ENCODE measurements at places on chromosomes 2 and 18. TPM values are rescaled to one million over a fixed set of nuclear protein-coding genes. Genes with fewer than 3 reads are reported as not detected.

SLC4A5 gene
- 0.82 TPM for total RNA-seq

DGUOK gene
- 29.4 TPM for total RNA-seq

SPC25 gene
- not detected for total RNA-seq

DNA sequence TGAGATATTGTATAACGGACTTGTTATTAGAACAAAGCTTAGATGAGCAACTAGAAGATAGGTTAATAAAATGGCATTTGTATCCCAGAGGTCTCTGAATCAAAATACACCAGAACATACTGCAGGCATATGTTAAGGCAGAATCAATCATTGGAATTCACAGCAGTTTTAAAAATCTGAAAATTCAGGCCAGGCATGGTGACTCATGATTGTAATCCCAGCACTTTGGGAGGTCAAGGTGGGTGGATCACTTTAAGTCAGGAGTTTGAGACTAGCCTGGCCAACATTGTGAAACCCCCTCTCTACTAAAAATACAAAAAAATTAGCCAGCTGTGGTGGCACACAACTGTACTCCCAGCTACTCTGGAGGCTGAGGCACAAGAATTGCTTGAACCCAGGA, 405.2 kb downstream of the ZEB2 start:
- no peak for DNase-seq

DNA sequence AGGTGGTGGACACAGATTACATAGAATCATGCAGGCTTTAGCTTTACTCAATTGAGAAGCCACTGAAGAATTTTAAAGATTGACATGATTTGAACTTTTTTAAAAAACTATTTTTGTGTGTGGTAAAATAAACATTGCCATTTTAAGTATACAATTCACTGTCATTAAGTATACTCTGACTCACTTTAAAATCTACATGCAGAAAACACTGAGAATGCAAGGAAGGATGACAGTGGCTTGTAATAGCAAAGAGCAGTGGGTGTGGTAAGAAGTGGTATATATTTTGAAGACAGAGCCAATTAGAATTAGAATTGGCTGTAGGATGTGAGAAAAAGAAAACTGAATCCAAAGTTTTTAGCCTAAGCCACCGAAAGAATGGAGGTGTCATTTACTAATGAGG, 14.9 kb downstream of the TRMT61B start:
- no peak for DNase-seq

- no peak for DNase-seq
Measured at GRCh38 chr2:111715987-111716904, 167.7 kb downstream of the ANAPC1 start.

DNA sequence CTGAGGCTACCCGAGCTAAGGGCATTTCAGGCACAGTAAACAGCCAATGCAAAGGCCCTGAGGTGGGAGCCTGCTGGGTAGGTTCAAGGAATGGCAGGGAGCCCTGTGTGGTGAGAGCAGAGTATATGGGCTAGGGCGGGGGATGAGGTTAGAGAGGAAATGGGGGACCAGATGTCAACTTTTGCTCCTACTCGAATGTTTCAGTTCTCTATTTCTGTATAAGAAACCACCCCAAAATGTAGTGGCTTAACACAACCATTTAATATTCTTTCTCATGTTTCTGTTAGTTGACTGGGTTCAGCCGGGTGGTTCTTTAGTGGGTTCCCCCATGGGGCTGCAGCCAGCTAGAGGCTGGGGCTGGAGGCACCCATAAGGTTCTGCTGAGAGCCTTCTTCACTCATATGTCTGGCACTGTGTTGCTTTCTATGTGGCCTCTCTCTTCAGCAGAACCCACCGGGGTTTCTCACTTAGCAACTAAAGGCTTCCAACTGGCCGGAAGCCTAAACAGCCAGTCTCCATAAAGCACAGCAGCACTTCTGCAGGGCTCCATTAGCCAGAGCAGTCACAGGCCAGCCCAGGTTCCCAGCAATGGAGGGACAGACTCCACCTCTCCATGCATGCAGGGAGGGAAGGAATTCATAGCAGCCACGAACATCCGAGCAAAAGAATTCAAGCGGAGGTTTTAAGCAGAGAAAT, 5.6 kb upstream of the ATOH8 start:
- no peak for DNase-seq

GRCh38 chr2:78281164-78281563, 744.3 kb upstream of the REG3G start:
- DNase-seq, result no peak

DNA sequence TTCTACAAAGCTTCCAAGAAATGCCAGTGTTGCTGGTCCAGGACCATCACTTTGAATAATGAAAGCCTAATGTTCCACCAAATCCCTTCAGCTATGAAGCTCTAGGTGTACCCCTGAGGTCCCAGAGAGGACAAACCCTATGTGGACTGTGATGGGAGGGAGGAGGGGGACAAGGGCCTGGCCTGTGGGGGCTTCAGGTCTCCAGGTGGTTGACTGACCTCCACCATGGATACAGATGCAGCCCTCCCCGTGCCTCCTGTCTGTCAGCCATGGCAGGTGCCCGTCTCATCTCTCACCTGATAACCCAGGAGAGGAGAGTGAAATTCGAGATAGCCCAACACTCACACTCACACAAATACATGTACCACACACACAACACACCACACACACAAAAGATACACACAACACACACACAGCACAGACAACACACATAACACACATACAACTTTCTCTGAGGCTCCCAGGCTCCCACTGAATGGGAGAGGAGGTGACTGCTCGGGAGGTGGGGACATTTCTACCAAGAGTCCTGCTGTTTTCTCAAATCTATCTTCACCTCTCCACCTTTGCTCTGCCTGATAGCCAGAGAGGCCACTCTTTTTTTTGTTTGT, 12.8 kb upstream of the RHOB start:
- no peak for DNase-seq

DNA sequence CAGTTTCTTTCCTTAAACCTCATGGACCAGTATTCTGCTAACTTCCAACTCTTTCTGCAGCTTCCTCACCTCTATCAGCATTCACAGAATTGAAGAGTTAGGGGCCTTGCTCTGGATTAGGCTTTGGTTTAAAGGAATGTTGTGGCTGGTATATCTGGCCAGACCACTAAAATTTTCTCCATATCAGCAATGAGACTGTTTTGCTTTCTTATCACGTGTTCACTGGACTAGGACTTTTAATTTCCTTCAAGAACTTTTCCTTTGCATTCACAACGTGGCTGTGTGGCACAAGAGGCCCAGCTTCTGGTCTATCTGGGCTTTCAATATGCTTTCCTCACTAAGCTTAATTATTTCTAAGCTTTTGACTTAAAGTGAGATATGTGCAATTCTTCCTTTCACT, 33.4 kb downstream of the SP3 start:
- DNase-seq, result no peak

Measured in heart right ventricle (tissue), 16 donors.